ENCODE measurements at places on chromosomes 3 and 15.
A peak's percentile ranks its signal among the peaks of the same experiment; 100 is the strongest.

GRCh38 chr15:95324656-95325055, 1005.8 kb upstream of the NR2F2 start:
- no peak for DNase-seq

DNA sequence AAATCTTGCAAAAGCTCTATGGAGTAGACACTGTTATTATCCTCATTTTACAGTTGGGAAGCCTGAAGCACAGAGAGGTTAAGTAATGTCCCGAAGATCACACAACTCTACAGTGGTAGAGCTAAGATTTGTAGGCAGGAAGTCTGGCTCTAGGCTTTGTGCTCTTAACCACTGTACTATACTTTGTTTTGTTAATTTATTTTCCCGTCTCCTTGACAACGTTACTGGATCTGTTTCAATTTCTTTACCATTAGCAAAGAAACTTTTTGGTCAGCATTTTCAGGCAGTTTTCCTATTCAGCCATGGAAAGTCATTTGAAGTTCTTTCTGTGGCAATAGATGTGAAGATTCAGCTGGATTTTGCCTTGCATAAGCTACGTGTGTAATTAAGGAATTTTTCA, 51.7 kb downstream of the OTOL1 start:
- DNase-seq, result no peak

GRCh38 chr3:115498898-115499297, 124.4 kb upstream of the GAP43 start:
- no peak for DNase-seq

GRCh38 chr3:177633671-177634207, 436.5 kb upstream of the TBL1XR1 start:
- DNase-seq, result peak; percentile 87

DNA sequence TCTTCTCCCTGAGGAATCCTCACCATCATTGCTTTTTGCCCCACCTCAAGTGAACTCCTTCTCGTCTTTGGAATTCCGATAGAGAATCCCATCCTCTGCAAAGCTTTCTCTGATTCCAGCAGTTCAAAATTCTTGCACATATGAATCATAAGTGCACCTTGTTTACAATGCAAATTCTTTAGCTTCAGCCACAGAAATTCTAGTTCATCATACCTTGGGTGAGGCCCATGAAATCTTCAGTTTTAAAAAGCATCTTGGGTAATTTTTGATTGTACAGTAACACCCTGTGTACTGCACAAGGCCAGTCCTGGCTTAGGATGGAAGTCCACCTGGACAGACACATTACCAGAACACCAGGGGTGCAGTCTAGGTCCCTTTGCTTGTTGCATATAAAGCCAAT, 30.8 kb downstream of the MDFIC2 start:
- peak; percentile 7 for DNase-seq

GRCh38 chr3:58723173-58723572, 56.6 kb upstream of the FAM3D start:
- no peak for DNase-seq

- peak; percentile 53 for DNase-seq
Measured at GRCh38 chr15:77527164-77527778, 105.4 kb downstream of the LINGO1 start.

GRCh38 chr3:52232279-52233107, 6.5 kb downstream of the TWF2 start:
- DNase-seq, result no peak

DNA sequence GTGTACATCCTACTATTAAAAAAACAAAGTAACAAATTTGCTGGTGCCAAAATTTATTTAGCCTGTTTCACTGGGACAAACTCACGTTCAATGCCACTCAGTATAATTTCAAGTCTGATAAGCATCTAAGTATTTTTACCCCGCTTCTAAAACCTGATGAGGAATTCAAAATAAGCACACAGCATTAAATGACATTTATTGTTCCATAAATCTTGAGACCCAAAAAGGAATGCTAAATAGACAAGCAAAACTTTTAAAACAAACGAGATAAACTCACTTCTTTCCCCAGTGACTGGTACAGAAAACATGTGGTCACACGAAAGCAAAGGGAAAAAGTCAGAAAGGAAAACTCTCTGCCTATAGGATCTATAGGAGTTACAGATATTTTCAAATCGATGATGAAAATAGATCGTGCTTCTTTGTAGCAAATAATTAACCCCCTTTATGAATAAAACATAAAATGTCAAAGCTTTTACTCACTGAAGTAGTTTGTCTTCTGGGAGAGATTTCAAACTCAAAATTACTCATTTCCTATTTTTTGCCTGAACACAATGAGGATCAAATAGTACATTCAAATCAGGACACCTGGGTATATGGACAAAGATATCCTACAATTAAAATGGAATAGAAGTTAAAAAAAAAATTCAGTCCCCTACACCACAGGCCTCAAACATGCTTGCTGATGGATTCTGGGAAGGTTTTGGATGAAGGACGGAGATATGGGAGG, 51.7 kb downstream of the UBP1 start:
- no peak for DNase-seq

- peak; percentile 91 for DNase-seq
Measured at GRCh38 chr15:31434588-31435260, 108.1 kb downstream of the KLF13 start.

GRCh38 chr15:63491116-63491827, 13.1 kb upstream of the USP3 start:
- peak; percentile 46 for DNase-seq

DNA sequence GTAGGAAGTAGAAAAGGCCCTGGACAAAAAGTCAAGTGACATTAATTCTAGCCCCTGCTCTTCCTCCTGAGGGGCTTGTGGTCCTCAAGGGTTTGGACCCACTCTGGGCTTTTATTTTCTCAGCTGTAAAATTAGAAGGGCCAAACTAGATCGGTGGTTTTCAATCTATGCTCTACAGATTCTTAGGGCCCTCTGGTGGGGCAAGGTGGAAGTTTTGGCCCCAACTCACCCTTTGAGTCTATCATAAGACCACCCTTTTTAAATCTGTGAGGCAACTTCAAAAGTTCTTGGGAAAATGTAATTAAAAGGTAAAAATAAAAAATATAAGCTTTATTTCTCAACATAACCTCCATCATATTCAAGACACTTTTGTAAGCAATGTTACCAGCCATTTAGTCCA, 25.6 kb upstream of the CFAP161 start:
- no peak for DNase-seq

GRCh38 chr3:150875548-150875947, 29.7 kb downstream of the MINDY4B start:
- DNase-seq, result peak; percentile 4

DNA sequence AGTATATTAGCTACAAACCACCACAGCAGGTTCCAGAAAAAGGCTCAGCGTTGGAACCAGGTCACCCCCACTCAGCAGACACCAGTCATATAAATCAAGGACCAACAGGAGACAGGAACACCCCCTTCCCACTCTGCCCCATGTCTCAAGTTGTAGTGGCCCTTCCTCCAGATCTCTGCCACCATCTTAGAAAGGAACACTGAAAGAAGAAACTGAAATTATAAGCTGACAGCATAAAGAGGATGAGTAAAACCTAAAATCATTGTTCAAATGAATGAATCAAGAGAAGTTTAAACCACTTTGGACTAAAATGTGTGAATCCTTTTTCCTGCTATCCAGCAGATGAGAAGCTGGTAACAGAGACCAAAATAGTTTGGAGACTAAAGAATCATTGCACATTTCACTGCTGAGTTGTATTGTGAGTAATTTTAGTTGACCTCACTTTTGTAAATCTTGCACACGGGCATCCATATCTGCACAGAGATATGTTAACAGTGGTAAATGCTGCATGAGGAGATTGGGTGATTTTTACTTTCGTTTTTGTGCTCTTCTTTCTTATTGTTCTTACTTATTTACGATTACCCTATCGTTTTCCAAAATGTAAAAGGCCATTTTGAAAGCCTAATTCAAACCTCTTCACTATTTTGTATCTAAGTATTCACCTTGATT, 19.8 kb downstream of the CCR3 start:
- no peak for DNase-seq

GRCh38 chr3:132253262-132253878, 63.8 kb upstream of the ACP3 start:
- DNase-seq, result peak; percentile 55

- peak; percentile 22 for DNase-seq
Measured at GRCh38 chr3:40306336-40306735, 3.2 kb upstream of the EIF1B start.

GRCh38 chr3:55619046-55619808, 132.1 kb upstream of the WNT5A start:
- peak; percentile 15 for DNase-seq

DNA sequence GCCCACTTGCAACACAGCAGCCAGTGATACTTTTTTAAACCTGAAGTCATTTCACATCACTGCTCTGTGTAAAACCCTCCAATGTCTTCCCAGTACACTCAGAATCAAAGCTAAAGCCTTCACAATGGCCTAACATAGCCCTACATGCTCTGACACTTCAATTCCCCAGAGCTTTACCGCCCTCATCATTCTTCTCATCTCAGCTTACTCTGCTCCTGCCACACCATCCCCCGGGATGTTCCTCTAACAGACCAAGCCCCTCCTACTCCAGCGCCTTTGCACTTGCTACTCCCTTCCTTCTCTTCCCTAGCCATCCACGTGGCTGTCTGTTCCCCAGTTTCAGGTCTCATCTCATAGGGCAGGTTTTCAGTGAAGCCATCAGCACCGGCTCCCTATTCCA, 194.0 kb downstream of the SSR3 start:
- DNase-seq, result no peak

- DNase-seq, result no peak
Measured at GRCh38 chr3:123076496-123077418, 9.9 kb downstream of the PDIA5 start.

- DNase-seq, result no peak
Measured at GRCh38 chr3:120272286-120272685, 12.7 kb downstream of the GPR156 start.

GRCh38 chr15:50180091-50180490, 1.9 kb upstream of the SLC27A2 start:
- DNase-seq, result no peak

- no peak for DNase-seq
Measured at GRCh38 chr15:92102395-92102755, 248.9 kb downstream of the SLCO3A1 start.

DNA sequence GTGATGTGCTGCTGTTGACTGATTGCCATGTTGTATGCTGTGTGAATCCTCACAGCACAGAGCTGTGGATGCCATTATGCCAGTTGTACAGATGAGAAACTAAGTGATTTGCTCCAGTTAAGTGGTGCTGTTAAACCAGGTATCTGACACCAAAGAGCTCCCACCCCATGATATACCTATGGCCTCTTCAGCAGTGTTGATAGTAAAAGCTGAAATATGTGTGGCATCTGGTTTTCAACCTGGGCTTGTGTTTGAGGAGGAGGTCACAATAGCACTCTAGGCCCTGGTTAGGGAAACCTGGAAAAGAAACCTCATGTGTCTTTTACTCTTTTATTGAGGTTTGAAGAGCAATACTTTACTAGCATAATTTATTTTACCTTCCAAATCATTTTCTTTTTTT, 21.4 kb downstream of the RAD54L2 start:
- DNase-seq, result no peak

- DNase-seq, result peak; percentile 67
Measured at GRCh38 chr15:32831485-32831884, 113.7 kb downstream of the GREM1 start.

DNA sequence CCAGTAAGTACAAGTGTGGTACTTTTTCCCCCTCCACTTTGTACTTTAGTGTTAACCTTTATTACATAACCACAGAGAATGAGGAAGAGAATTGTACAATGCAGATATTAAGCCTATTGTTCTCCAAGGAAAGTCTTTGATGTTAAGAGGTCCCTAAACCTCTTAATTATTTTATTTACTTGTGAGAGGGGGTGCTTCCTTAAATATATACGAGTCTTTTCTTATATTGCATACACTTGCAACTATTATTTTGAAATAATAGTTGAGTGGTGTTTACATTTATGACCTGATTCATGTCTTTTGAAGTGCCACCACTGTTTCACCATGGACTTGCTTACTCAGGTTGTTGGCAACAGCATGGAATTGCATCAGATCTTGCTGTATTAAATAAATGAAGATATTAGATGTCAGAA, 10.1 kb downstream of the USP3 start:
- peak; percentile 64 for DNase-seq

DNA sequence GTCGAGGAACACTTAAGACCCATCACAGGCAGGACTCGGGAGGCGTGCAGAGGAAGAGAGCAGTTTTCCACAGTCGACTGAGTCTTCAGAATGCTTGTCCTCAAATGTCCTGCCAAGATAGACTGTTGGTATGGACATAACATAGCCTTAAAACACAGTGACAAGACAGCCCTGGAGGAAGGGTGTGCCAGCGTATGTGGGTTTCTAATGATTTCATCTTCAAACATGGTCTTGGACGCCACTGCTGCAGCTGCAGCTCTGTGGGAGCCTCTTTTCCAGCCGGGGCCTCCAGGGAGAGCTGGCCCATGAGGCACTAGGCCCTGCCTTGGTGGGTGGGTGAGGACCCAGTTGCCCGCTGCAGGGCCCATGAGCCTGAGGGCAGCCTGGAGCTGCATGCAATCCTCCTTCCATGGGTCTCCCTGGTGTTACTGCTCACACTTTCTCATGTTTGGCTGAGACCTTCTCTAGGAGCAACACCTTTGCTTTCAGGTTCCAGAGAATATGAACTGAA, 198.6 kb downstream of the KLF13 start:
- no peak for DNase-seq

- DNase-seq, result no peak
Measured at GRCh38 chr3:113499081-113499480, 15.9 kb downstream of the SPICE1 start.

- peak; percentile 38 for DNase-seq
Measured at GRCh38 chr15:100663915-100664281, 61.5 kb downstream of the ASB7 start.

GRCh38 chr15:62886431-62887071, 156.0 kb upstream of the TPM1 start:
- peak; percentile 51 for DNase-seq

GRCh38 chr3:102024270-102024904, 175.1 kb downstream of the NFKBIZ start:
- no peak for DNase-seq

GRCh38 chr3:170644711-170645110, 58.8 kb upstream of the SLC7A14 start:
- DNase-seq, result peak; percentile 45

DNA sequence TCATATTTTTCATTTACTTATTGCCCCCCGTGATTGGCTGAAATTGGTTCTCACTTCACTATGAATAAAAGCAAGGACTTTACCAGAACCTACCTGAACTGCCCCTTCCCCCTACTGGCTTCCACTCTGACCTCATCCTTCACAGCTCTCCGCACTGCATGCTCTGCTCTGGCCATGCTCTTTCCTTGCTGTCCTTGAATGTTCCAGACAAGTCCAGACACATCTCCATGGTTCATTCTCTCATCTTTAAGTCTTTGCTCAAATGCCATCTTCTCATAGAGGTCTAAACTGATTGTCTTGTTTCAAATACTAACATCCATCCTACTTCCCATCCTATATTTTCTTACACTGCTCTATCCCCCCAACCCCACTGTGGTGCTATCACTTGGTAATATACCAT, 129.4 kb downstream of the CHST2 start:
- no peak for DNase-seq

All from fibroblast of skin of right biceps (primary cell).